Retinal pigment epithelial cell (primary cell): ENCODE measurements at places on chromosomes 1 and 21.

DNA sequence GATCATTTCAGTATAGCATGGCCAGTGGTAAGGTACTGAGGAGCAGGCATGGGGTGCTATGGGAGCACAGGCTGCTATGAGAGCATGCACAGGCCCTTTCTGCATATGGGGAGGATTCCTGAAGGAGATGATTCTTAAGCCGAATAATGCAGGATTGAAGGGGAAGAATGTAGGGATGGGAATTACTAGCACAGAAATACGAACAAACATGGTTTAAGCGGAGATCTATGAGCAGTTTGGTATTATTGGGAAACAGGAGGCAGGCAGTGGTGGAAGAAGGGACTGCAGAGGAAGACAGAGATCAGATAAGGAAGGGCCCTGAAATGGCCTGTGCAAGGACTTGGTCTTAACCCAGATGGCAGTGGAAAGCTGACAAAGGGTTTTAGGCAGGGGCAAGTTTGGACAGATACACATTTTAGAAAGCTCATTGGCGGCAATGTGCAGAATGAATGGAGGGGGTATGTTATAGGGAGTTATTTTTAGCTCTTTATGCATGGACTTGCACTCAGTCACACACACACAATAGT lies 1.7 kb downstream of the OSCP1 start:
- DNase-seq = no peak

- no peak for DNase-seq
Measured at GRCh38 chr1:224014330-224014649, 99.6 kb upstream of the FBXO28 start.

GRCh38 chr21:31908106-31909031 lies 35.5 kb downstream of the HUNK start:
- DNase-seq = no peak

- no peak for DNase-seq
Measured at GRCh38 chr21:42010507-42011495, 641 bp upstream of the ZBTB21 start.

GRCh38 chr1:68230484-68230802 lies 1.9 kb downstream of the WLS start:
- DNase-seq = no peak

- no peak for DNase-seq
Measured at GRCh38 chr1:85580872-85581801, 576 bp downstream of the CCN1 start.

GRCh38 chr1:201381130-201381529 lies 3.6 kb upstream of the TNNT2 start:
- DNase-seq = no peak

DNA sequence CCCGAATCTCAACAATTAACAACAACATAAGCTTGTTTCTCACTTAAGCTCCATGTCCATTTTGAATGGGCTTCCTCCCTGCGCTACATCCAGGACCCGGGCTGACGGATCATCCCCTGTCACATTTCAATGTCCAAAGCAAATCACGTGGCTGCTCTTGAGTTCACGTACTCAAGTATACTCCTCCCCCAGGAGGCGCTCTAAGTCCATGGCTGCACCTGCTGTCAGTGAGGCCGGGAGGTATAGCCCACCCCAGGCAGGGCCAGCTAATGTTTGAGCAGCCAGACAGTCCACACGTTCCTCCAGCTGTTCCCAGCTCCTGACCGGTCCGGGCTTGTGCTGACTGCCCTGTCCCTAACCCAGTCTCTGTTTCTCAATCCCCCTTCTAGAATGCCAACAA lies 220.8 kb downstream of the SLC35F3 start:
- DNase-seq = peak; percentile 11

DNA sequence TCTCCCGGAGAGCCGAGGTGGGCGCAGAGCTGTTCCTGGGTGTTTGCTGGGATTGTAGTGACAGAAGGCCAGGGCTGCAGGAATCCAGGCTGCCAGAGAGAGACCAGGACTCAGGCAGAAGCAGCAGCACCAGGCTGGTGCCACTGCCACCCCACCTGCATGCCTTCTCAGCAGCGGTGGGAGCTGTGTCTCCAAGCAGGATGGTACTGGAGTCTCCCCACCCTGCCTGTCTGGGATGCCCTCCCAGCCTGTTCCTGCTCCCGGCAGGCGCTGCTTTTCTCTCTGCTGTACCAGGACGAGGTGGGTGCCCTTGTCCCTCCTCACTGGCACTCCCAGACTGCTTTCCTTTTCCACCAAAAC lies 4.5 kb upstream of the HES4 start:
- DNase-seq = no peak

DNA sequence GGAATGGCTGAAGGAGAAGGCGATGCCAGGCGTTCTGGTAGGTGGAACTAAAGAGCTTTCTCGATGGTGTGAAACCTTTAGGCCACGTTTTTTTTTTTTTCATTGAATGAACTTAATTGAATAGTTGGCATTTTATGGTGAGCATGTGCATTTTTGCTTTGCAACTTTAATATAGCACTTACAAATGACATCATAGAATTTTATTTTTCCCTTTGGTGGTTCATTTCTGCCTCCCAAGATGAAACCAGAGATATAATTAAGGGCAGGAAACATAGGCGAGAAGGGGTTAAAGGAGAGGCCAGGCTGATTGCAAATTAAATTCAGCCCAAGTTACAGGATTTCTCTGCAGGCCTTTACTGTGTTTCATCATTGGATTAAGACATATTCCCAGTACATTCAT lies 85.5 kb upstream of the L1TD1 start:
- no peak for DNase-seq

DNA sequence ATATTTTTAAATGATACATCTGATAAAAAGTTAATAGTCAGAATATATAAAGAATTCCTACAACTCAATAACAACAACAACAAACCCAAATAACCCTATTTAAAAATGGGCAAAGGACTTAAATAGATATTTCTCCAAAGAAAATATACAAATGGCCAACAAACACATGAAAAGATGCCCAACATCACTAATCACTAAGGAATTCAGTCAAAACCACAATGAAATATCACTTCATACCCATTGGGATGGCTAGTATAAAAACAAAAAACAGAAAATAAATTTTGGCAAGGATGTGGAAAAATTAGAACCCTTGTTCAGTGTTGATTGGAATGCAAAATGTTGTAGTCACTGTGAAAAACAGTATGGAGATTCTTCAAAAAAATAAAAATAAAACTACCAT lies 184.8 kb upstream of the RAB4A start:
- DNase-seq = no peak

- peak; percentile 16 for DNase-seq
Measured at GRCh38 chr1:147781056-147781471, 20.7 kb upstream of the GJA5 start.

DNA sequence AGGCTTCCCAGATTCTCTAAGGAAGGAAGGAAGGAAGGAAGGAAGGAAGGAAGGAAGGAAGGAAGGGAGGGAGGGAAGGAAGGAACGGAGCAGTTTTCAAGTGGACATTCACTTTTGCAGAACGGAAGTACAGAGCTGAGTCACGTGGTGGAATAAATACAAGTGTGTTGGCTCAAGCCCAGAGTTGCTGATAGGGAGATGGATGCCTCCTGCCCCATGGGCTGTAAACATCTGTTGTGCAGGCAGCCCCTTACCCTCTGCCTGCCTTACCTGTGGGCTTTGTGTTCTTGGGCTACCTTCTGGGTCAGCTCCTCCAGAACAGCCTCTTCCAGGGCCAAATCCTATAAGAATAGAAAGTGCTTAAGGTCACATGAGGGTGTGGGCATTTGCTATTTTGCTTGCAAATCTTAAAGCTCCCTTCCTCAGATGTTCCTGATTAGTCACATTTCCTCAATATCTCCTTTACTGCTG lies 121.7 kb downstream of the SMYD2 start:
- DNase-seq = no peak

- DNase-seq = no peak
Measured at GRCh38 chr1:60540141-60540540, 466.6 kb upstream of the C1orf87 start.

GRCh38 chr1:23461050-23461449 lies 22.9 kb downstream of the ASAP3 start:
- no peak for DNase-seq

DNA sequence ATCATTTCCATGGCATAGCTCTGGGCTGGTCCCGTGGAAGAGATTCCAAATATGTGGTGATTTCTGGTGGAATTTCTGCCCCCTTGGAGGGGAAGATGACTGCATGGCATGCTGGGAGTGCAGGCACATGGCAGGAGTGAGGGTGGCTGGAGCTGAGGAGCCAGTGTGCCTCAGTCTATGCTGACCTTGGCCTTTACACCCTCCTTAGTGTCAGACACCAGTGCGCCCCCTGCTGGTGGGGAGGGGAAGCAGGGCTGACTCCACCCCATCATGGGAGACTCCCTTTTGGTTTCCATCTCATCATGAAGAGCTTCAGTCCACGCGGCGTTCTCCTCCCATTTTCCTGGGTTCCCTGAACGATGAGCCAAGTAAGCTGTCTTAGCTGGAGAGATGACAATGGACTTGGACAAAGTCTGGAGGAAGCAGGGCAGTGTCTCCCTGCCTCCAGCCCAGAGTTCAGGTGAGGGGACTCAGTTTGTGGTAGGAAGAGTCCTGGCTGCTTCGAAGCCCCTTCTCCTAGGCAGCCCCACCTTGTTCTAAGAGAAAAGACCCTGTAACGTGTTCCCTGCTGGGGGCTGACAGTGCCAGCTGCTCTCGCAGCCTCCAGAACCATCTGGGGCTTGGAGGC lies 10.3 kb downstream of the ALX3 start:
- no peak for DNase-seq

DNA sequence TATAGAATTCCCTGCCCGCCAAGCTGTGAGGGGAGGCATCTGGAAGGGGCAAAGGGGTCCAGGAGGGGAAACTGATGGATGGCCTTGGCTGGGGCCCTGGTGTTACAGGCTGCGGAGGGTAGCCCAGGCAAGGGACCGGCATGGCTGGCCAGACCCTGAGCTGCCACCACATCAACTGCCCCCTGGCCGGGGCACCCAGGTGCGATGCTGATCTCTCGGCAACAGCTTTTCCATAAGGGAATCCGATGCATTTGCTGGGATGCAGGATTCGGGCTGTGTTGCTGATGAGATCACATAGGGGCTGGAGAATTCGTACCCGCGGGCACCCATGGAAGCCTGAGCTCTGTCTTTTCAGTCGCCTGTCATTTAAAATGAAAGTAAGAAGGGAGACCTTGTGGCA lies 73.7 kb downstream of the PRDM16 start:
- DNase-seq = no peak

- DNase-seq = no peak
Measured at GRCh38 chr1:116737855-116738321, 16.3 kb upstream of the CD2 start.

DNA sequence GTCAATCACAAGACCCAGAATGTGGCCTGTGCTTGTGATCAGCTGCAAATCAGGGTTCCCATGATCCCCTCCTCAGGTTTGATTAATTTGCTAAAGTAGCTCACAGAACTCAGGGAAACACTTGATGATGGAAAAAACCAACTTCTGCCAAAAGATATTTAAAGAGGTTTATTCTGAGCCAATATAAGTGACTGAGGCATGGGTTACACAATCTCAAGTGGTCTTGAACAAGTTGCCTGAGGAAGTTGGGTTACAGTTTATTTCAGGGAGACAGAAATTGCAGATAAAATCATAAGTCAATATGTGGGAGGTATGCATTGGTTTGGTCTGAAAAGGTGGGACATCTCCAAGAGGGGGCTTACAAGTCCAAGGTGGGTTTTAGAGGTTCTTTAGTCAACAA lies 243.1 kb downstream of the S1PR1 start:
- DNase-seq = no peak

- no peak for DNase-seq
Measured at GRCh38 chr1:11462224-11462923, 16.6 kb upstream of the DISP3 start.

DNA sequence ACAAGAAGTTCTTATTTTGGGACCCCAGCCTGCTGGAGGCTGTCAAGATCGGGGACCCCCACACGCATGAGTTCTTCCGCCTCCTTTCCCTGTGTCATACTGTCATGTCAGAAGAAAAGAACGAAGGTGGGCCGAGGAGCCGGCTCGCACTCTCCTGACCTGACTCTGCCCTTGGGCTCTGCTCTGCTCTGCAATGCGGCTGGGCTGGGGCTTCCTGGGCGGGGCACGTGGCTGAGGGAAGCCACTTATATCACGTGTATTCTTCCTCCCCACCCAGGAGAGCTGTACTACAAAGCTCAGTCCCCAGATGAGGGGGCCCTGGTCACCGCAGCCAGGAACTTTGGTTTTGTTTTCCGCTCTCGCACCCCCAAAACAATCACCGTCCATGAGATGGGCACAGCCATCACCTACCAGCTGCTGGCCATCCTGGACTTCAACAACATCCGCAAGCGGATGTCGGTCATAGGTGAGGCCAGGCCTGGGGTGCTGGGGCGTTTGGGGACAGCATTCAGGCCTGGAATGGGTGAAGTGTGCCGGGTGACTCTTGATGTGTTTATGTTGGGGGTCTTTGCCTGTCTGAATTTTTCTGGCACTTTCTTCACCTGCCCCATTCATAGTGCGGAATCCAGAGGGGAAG lies 17.6 kb downstream of the ATP8B2 start:
- no peak for DNase-seq
